ENCODE measurements at places on chromosomes 6 and 20. TPM values are rescaled to one million over a fixed set of nuclear protein-coding genes. Genes with fewer than 3 reads are reported as not detected.

SUMO4 gene
- 1.6 TPM for total RNA-seq

TM9SF4 gene
- 71.8 TPM for total RNA-seq

LY6G6F gene
- not detected for total RNA-seq

STMND1 gene
- 0.16 TPM for total RNA-seq

PCK1 gene
- total RNA-seq = not detected

SLC17A4 gene
- total RNA-seq = not detected

DDAH2 gene
- total RNA-seq = 62.5 TPM

C2 gene
- 0.20 TPM for total RNA-seq

- H3K4me3 ChIP-seq = no peak overlapping the region
- DNase-seq = no peak
- H3K27me3 ChIP-seq = no peaks in the 10 kb centered on the region
- H3K36me3 ChIP-seq = no peaks in the 10 kb centered on the region
- H3K27ac ChIP-seq = no peak overlapping the region
Observed at GRCh38 chr6:155378276-155378675, 64.0 kb upstream of the TFB1M start.

- no peak overlapping the region for H3K27ac ChIP-seq
- H3K27me3 ChIP-seq = peaks cover 15% of the 10 kb centered on the region
- no peak for DNase-seq
- no peaks in the 10 kb centered on the region for H3K4me1 ChIP-seq
- no peak overlapping the region for H3K4me3 ChIP-seq
Observed at GRCh38 chr20:64244281-64244805, 11.2 kb upstream of the PCMTD2 start.

DNA sequence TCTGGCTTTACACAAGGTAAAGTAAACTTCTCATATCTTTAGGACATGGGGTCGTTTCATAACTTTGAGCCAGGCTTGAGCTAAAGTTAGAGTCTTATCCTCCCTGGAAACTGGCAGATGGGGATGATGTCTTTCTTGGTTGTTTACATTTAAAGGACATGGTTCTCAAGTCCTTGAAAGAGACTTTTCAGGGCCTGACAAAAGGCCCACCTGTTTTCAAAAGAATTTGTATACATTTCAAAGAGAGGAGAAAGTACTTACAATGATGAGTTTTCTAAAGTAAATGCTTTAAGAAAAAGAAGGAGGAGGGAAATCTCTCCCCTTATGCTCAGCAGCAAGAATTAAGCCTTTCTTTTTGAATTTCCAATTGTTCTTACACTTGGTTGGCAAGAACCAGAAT, 45.7 kb upstream of the TINAG start:
- H3K4me1 ChIP-seq = no peaks in the 10 kb centered on the region
- no peak overlapping the region for H3K4me3 ChIP-seq
- no peak for DNase-seq
- no peaks in the 10 kb centered on the region for H3K27me3 ChIP-seq
- no peak overlapping the region for H3K27ac ChIP-seq

GRCh38 chr20:9867196-9867980, 28.5 kb upstream of the PAK5 start:
- H3K27me3 ChIP-seq = no peaks in the 10 kb centered on the region
- no peak overlapping the region for H3K27ac ChIP-seq
- no peaks in the 10 kb centered on the region for H3K4me1 ChIP-seq
- no peaks in the 10 kb centered on the region for H3K36me3 ChIP-seq
- DNase-seq = no peak

DNA sequence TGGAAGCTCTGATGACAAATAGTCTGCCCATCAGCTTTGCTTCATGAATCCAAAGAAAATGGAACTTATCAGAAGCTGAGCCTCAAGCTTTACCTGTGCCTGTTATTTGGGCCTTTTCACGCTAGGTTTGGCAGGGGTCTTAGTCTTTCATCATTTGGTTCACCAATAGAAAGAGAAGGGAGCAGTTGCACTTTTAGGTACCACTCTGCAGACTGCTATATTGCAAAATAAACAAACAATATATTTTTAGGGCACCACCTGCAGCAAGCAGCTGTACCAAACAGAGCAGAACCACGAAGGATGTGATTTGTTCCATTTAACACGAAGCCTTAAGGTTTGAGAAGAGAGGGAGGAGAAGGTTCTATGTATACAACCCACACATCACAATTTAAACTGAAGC, 291.4 kb upstream of the RNF217 start:
- H3K27ac ChIP-seq = no peak overlapping the region
- H3K4me3 ChIP-seq = no peak overlapping the region
- H3K4me1 ChIP-seq = no peaks in the 10 kb centered on the region
- no peaks in the 10 kb centered on the region for H3K27me3 ChIP-seq
- DNase-seq = no peak

GRCh38 chr6:47890326-47890875, 108.6 kb downstream of the OPN5 start:
- H3K27ac ChIP-seq = no peak overlapping the region
- H3K36me3 ChIP-seq = no peaks in the 10 kb centered on the region
- DNase-seq = no peak
- H3K4me1 ChIP-seq = no peaks in the 10 kb centered on the region
- H3K27me3 ChIP-seq = no peaks in the 10 kb centered on the region

GRCh38 chr6:111588366-111588765, 17.3 kb downstream of the TRAF3IP2 start:
- H3K4me3 ChIP-seq = no peak overlapping the region
- H3K27me3 ChIP-seq = no peaks in the 10 kb centered on the region
- no peaks in the 10 kb centered on the region for H3K36me3 ChIP-seq
- peaks cover 49% of the 10 kb centered on the region for H3K4me1 ChIP-seq

GRCh38 chr6:122472022-122472340, 374 bp upstream of the SERINC1 start:
- no peak for DNase-seq
- H3K27me3 ChIP-seq = no peaks in the 10 kb centered on the region
- H3K36me3 ChIP-seq = no peaks in the 10 kb centered on the region
- H3K27ac ChIP-seq = peak overlapping the region; percentile 95
- H3K4me3 ChIP-seq = peak overlapping the region; percentile 96
- H3K4me1 ChIP-seq = peaks cover 4% of the 10 kb centered on the region

DNA sequence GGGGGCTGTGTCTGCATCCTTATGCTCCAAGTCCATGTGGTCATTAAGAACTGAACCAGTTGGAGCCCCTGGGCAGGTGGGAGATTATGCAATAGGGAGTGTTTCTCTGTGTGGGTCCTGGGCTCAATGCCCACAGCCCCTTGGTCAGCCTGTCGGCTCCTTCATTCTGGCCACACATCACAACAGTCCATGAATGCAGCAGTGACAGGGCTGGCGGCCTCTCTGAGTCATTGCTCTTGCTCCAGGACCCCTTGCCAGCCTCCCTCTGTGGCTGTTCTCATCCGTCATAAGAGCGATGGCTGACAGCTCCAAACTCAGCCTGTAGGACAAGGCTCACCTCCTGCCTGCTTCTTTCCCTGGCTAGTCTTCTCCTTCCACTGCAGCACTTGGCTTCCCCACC, 609.5 kb upstream of the CDH4 start:
- H3K4me3 ChIP-seq = no peak overlapping the region
- no peak for DNase-seq

DNA sequence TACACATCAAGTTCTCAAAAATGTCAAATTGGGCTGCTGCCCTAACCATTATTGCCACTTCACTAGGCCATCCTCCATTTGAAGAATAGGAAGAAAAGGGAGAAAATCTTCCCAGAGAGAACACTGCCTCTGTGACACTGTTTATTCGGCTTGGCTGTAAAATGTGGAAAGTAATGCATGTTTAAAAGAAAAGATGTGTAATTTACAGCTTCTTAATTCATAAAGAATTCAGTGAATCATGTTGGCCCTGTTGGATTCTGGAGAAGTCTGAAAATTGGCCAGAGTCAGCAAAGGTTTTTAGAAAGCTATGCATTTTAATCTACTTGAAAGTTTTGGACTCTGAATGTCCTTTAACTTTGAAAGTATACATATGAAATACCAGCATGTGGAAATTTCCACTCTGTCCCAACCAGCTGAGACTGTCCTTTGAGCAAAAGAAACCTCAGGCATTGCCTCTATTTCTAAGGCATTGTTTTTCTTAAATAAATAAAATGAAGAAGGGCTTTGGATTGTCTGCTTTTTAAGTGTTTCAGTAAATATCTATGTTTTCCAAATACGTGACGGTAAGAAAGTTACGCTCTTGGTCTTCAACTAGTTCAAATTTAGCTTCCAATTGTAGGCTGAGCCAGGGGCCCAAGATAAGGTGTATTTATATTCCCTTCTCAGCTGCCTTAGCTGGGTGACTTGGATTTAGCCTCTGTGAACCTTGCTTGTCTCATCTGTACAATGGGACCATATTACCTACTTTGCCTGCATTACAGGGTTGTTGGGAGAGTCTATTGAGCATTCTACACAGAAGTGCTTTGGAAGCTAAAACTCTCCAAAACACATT, 222.2 kb downstream of the UST start:
- H3K27ac ChIP-seq = peak overlapping the region; percentile 9
- no peak overlapping the region for H3K4me3 ChIP-seq
- peak; percentile 55 for DNase-seq
- H3K27me3 ChIP-seq = no peaks in the 10 kb centered on the region
- peaks cover 28% of the 10 kb centered on the region for H3K4me1 ChIP-seq
- no peaks in the 10 kb centered on the region for H3K36me3 ChIP-seq

- H3K36me3 ChIP-seq = no peaks in the 10 kb centered on the region
- DNase-seq = no peak
- H3K4me1 ChIP-seq = no peaks in the 10 kb centered on the region
- no peak overlapping the region for H3K27ac ChIP-seq
Observed at GRCh38 chr6:7841781-7842468, 68.7 kb downstream of the TXNDC5 start.

GRCh38 chr6:48611332-48611731, 500.3 kb upstream of the PTCHD4 start:
- DNase-seq = peak; percentile 71
- no peak overlapping the region for H3K4me3 ChIP-seq
- H3K27ac ChIP-seq = no peak overlapping the region
- no peaks in the 10 kb centered on the region for H3K27me3 ChIP-seq

- peaks cover 9% of the 10 kb centered on the region for H3K27me3 ChIP-seq
- H3K4me3 ChIP-seq = no peak overlapping the region
- no peak for DNase-seq
- H3K36me3 ChIP-seq = no peaks in the 10 kb centered on the region
- no peak overlapping the region for H3K27ac ChIP-seq
Observed at GRCh38 chr6:48071833-48072232, 39.2 kb downstream of the PTCHD4 start.

GRCh38 chr20:49993301-49993751, 10.5 kb downstream of the SNAI1 start:
- no peak overlapping the region for H3K4me3 ChIP-seq
- no peaks in the 10 kb centered on the region for H3K36me3 ChIP-seq
- H3K27me3 ChIP-seq = no peaks in the 10 kb centered on the region
- H3K27ac ChIP-seq = no peak overlapping the region
- no peak for DNase-seq
- peaks cover 24% of the 10 kb centered on the region for H3K4me1 ChIP-seq

DNA sequence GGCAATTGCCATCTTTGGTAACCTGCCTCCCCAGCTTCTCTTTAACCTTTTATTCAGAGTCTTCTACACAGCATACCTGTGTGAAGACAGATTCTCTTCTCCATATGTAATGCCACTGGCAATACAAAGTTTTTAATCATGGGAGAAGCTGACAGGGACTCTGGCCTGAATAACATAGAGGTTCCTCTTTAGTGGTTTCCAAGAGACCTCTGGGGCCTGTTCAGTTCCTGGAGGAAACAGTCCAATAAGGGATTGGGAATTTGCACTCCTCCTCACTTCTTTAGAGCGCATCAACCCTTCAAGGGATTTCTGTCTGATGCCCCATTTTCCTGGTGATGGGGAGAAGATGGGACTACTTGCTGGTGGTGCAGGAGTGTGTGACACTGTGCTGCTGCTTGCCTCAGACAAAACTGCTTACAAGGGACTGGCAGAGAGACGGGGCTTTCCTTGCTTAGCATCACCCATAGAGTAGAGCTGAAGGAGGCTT, 1.4 kb downstream of the RIMS1 start:
- no peak for DNase-seq
- H3K27ac ChIP-seq = no peak overlapping the region
- peaks cover 4% of the 10 kb centered on the region for H3K4me1 ChIP-seq
- H3K4me3 ChIP-seq = no peak overlapping the region
- H3K27me3 ChIP-seq = peaks cover 2% of the 10 kb centered on the region

- H3K4me3 ChIP-seq = no peak overlapping the region
- H3K27me3 ChIP-seq = no peaks in the 10 kb centered on the region
- no peaks in the 10 kb centered on the region for H3K4me1 ChIP-seq
- no peak overlapping the region for H3K27ac ChIP-seq
Observed at GRCh38 chr6:132887204-132887603, 72.8 kb downstream of the RPS12 start.

- no peak overlapping the region for H3K27ac ChIP-seq
- H3K27me3 ChIP-seq = no peaks in the 10 kb centered on the region
- DNase-seq = peak; percentile 64
- H3K36me3 ChIP-seq = peaks cover 22% of the 10 kb centered on the region
Observed at GRCh38 chr6:132466952-132467351, 46.0 kb downstream of the STX7 start.

- no peaks in the 10 kb centered on the region for H3K36me3 ChIP-seq
- H3K4me1 ChIP-seq = peaks cover 39% of the 10 kb centered on the region
- H3K27ac ChIP-seq = no peak overlapping the region
- no peak overlapping the region for H3K4me3 ChIP-seq
- DNase-seq = no peak
Observed at GRCh38 chr6:37126961-37127616, 42.9 kb upstream of the PIM1 start.

GRCh38 chr6:362924-363249, 28.7 kb upstream of the IRF4 start:
- H3K4me1 ChIP-seq = no peaks in the 10 kb centered on the region
- H3K27ac ChIP-seq = no peak overlapping the region
- DNase-seq = no peak
- H3K4me3 ChIP-seq = no peak overlapping the region

- DNase-seq = peak; percentile 3
- no peaks in the 10 kb centered on the region for H3K36me3 ChIP-seq
- no peaks in the 10 kb centered on the region for H3K4me1 ChIP-seq
- H3K27ac ChIP-seq = no peak overlapping the region
- H3K4me3 ChIP-seq = no peak overlapping the region
- H3K27me3 ChIP-seq = no peaks in the 10 kb centered on the region
Observed at GRCh38 chr6:137188855-137189254, 15.4 kb upstream of the IL22RA2 start.

GRCh38 chr6:28152531-28152930, 10.8 kb downstream of the ZKSCAN8 start:
- peaks cover 78% of the 10 kb centered on the region for H3K36me3 ChIP-seq
- DNase-seq = no peak
- H3K27ac ChIP-seq = no peak overlapping the region
- no peaks in the 10 kb centered on the region for H3K4me1 ChIP-seq
- no peak overlapping the region for H3K4me3 ChIP-seq
